ENCODE measurements at places on chromosomes 7 and 10. TPM values are rescaled to one million over a fixed set of nuclear protein-coding genes. Genes with fewer than 3 reads are reported as not detected.

The HTR7 gene
- not detected for total RNA-seq

The SLC26A5 gene
- not detected for total RNA-seq

The CNTNAP2 gene
- not detected for total RNA-seq

The DENND2A gene
- total RNA-seq = not detected

The CFAP69 gene
- total RNA-seq = not detected

The PTER gene
- total RNA-seq = 17.6 TPM

The RNF32 gene
- total RNA-seq = 1.7 TPM

The BBIP1 gene
- 20.2 TPM for total RNA-seq

The SPOCK2 gene
- 396 TPM for total RNA-seq

The PIK3CG gene
- total RNA-seq = 51.2 TPM

The SPDYE11 gene
- not detected for total RNA-seq

The ADCY1 gene
- 0.53 TPM for total RNA-seq

The EPO gene
- total RNA-seq = not detected
